ENCODE measurements at places on chromosomes 16 and 17. TPM values are rescaled to one million over a fixed set of nuclear protein-coding genes. Genes with fewer than 3 reads are reported as not detected.

Gene MLKL
- 6.2 TPM for total RNA-seq

Gene CCDC200
- not detected for total RNA-seq

Gene NOTUM
- not detected for total RNA-seq

Gene RRAD
- 7.6 TPM for total RNA-seq

Gene CHST5
- under 0.01 TPM for total RNA-seq

Gene TM4SF5
- not detected for total RNA-seq

Gene KRT9
- not detected for total RNA-seq

Gene KRTAP2-1
- not detected for total RNA-seq

Gene ITGB3
- total RNA-seq = 2.8 TPM

Gene ARHGAP23
- 49.5 TPM for total RNA-seq

Gene ABCA9
- total RNA-seq = not detected

Gene COASY
- 43.4 TPM for total RNA-seq

Gene KCNJ18
- not detected for total RNA-seq

Gene CHAD
- not detected for total RNA-seq

Gene ALDH3A1
- not detected for total RNA-seq

Gene RASD1
- 0.84 TPM for total RNA-seq

Gene GRIN2A
- total RNA-seq = under 0.01 TPM

Gene CLEC3A
- not detected for total RNA-seq

Gene MKS1
- 11.9 TPM for total RNA-seq

Gene KRTAP1-1
- not detected for total RNA-seq

Gene CCL5
- not detected for total RNA-seq

Gene CES1
- total RNA-seq = 0.50 TPM

Gene KRT17
- total RNA-seq = 3.7 TPM

Gene GUCY2D
- total RNA-seq = not detected

Gene SAMD14
- total RNA-seq = 1.0 TPM

Gene ITGB4
- under 0.01 TPM for total RNA-seq

Gene SLC16A6
- 0.50 TPM for total RNA-seq

Gene CUEDC1
- total RNA-seq = 12.5 TPM

Gene KRT24
- not detected for total RNA-seq

Gene SCNN1G
- not detected for total RNA-seq

Gene TBC1D3K
- not detected for total RNA-seq

Gene FOXC2
- total RNA-seq = 5.5 TPM

All from bronchus fibroblast of lung (primary cell).